ENCODE measurements at places on chromosomes 5 and 9.

DNA sequence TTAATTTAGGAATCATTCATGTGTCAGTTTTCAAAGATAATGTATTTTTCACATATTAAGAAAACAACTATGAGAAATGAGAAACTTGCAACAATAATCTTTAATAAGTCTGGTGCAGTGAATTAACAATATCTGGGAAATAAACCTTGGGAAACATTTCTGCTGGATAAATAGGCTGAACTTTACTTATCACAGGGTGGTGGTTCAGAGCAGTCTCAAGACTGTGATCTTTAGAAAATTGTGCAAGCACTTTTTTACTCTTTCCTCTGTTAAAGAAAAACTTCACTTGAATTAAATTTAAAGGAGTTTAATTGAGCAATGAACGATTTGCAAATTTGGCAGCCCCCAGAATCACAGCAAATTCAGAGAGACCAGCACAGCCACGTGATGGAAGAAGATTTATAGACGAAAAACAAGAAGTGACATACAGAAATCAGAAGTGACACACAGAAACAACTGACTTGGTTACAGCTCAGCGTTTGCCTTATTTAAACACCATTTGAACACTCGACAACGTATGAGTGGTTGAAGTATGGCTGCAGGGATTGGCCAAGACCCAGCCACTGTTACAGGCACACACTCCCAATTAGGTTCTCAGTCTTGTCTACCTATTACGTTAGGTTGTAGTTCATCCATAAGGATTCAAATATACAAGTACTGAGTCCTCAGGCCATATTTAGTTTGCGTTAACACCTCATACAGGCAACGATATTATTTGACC, 631.9 kb downstream of the SLCO4C1 start:
- DNase-seq: no peak

DNA sequence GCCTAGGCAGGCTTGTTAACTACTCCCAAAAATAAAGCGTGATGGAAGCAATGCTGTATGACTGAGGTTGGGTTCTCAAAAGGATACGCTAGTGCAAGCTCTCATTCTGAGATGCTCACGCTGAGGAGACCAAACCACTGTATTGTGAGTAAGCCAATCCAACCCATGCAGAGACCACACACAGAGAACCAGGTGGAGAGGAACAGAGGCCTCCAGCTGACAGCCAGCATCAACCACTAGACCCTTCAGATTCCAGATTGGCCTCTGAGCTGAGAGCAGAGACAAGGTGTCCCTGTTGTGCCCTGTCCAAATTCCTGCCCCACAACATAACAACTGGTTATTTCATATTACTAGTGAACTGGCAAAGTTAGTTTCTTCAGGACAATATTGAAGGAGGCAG, 4.5 kb downstream of the TSTD2 start:
- DNase-seq: no peak

DNA sequence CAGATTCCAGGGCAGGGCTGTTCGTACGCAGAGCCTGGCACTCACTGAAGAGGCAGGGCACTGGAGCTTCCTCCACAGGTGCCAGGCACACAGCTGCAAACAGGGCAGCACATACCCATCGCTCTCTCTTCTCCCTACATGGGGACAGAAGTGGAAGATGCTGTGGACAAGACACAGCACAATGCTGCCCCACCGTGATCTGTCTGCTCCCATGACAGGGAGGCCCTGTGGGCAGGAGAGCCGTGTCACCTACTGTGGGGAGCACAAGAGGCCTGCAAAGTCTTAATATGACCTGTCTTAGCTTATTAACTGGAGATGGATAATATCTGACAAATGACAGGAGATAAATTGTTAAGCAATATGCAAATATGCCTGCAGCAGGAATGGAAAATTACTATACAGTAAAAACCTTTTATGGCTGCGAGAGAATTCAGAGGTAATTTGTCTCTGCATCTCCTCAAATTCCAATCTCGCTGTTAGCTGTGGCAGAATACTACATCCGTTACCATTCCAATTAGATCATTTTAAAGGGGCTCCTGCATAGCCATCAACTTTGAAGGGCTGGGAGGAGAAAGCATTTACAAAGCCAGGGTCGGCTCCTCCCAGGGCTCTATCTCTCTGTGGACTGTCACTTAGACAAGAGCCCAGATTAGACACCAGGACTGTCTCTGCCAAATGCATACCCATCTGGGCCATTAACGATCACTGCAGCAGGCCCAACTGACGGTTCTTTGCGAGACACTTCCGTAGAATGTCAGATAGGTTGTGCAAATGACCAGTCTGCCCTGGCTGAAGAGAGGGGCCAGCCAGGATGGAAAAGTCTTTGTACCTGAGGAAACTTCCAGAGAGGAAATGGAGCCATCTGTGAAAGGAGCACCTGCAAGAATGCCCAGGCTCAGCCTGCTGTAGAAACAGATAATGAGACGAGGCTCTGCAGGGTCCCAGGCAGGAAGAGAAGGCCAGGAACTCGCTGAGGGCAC, 90.7 kb upstream of the FSTL4 start:
- DNase-seq: peak; percentile 42

GRCh38 chr9:136740069-136740468, 2.7 kb downstream of the LCN10 start:
- no peak for DNase-seq

DNA sequence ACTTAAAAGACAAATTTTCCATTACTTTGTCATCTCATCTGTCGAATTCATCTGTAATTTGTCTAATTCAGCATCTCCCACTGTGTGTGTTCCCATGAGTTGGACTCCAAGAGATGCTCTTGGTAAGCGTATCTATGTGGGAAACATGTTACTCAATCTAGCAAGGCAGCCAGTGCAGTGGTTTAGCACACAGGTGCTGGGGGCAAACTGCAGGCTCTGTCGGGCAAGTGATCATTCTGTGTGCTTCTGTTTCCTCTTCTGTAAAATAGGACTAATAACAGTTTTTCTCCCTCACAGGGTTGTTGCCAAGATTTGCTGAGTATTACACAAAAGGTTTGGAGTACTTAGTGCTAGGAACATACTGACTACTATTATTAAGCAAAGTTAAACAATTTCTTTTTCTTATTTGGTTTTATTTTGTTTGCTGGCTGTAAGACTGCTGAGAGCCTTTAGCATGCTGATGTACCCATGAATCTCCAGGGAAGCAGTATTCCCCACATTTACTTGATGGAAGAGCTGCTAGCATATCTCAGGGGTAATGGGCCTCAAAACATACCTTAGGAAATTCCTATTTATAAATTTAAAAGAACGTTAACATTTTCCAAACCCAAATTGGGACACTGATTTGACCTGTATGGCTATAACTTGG, 709 bp upstream of the GAPT start:
- DNase-seq: no peak

GRCh38 chr9:82681809-82682208, 381.1 kb downstream of the RASEF start:
- no peak for DNase-seq

DNA sequence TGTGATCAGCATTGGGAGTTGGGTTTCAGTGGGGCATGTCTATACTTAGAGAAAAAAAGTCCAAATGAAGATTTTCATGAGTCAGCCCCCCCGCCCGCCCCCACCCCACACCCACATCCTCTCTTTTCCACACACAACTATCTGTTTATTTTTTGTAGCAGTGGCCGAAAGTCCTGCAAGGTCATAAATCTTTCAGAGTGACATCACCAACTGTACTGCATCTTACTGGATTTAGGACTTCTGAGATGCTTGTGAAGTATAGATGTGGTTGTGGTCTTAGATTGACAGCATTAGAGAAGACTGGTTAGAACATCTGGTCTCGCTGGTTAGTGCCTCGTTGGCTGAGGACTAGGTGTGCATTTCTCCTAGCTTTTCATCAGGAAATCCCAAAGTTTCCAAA, 7.3 kb upstream of the ROPN1L start:
- no peak for DNase-seq

- no peak for DNase-seq
Measured at GRCh38 chr5:56659971-56660370, 155.4 kb upstream of the MAP3K1 start.

DNA sequence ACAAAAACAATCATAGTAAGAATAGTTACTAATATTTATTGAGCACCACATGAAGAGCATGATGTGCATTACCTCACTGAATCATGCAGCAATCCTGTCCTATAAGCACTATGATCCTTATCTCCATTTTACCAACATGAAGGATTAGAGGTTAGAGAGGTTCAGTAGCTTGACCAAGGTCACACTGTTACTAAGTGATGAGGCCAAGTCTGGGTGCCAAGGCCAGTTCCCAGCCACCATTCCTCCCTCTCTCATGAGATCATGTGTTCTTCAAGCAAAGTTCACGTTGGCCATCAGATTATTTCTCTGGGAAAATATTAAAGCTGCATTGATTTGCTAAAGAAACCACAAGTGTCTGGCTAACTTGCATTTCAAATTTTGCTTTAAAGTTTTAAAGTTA, 31.0 kb downstream of the PDE8B start:
- no peak for DNase-seq

DNA sequence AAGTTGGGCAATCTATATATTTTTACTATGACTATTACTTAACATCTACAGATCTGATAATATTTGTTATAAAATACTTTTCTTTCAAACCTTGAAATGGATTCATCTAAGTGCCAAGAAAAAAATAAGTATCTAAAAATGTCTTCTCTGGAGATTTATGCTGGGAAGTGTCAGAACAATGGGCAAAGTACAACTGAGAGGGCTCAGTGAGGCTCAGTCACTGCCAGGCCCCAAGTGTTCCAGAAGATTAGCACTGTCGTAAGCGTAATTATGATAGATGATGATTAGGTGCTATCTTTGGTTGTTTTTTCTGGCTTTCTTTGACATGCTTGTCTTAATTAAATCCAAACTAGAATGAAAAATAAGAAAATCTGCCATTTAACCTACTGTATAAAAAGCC, 72.2 kb upstream of the ADAMTS19 start:
- DNase-seq: no peak

DNA sequence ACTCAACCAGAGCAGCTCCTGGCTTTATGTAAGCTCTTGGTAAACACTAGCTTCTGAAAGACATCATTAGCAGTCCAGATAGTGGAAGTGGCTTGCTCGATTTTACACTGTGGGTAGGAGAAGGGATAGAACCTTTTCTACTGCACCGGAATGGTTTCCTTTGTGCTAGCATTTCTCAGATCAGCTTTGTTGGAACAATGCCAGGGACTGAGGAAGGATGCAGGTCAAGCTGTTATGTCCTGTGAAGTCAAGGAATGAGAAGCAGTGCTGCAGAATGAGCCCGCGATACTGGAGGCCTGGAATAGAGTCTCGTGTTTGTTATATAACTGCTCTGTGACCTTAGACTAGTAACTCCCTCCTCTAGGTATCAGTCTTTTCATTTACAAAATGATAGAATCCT, 233.6 kb downstream of the GABRB2 start:
- DNase-seq: no peak

DNA sequence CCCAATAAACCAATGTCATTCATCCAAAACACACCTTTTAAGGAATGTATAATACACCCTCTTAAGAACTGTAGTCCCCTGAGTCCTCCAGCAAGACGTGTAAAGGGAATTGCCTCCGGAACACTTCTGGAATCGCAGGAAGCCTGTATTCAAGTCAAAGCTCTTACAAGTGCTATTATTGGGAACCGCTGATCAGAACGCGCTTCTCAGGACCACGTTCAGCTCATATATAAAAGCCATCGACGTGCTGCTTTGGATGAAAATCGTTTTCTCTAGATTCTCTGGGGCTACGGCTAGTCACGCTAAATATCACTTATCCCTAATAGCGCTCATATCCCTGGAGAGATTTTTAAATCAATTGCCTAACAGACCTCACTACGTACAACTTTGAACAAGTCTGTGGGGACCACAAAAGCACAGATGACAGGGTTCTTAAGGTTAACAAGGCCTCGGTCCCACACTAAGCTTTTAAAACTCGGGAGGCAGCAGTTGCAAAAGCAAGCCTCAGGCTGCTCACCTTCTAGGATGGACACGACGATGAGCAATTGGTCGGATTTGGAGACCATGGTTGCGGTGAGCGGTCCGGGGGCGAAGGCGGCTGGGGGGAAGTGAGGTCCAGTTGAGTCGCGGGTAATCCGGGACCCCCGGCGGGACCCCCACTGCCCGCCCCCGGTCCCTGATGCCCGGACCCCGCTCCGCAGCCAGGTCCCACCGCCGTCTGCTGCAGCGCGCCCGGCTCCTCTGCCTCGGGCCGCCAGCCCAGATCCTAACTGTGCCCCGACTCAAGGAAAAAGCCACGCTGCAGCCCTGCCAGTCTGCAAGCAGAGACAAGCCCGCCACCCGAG, 548 bp downstream of the CEP120 start:
- peak; percentile 33 for DNase-seq

DNA sequence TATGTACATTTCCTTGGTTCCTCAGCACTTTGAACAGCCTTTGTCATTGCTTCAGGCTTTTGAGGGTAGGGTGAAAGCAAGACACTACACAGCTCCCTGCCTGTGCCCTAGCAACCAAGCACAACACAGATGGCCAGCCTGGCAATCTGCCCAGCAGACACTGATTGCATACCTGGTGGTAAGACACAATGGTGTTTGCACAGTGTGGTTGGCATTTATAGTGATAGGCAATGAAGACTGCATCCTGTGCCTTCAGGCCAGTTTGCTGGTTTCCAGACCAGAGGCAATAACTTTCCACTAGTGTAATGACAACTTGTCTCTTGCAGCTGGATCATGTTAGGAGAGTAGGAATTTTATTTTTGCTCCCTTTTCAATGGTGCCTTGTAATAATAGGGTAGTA, 144.5 kb upstream of the TNC start:
- DNase-seq: no peak

- no peak for DNase-seq
Measured at GRCh38 chr9:110821064-110821463, 152.5 kb downstream of the MUSK start.

- DNase-seq: no peak
Measured at GRCh38 chr9:17423681-17424011, 155.2 kb upstream of the SH3GL2 start.

DNA sequence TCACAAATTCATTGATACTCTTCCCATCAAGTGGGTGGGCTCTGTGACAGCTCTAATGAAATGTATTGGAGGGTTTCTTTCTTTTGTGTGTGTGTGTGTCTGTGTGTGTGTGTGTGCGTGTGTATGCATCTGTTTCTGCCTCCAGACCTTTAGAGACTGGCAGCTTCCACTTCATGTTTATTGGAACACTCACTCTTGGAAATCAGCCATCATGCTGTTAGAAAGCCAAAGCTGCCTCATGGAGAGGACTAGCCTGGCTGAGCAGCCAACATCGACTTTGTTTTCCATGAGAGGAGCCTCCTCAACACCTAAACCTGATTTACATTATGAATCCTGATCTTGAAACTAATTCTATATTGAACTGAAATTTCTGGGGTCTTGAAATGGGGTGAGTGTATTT, 128.5 kb upstream of the FAM174A start:
- DNase-seq: no peak

DNA sequence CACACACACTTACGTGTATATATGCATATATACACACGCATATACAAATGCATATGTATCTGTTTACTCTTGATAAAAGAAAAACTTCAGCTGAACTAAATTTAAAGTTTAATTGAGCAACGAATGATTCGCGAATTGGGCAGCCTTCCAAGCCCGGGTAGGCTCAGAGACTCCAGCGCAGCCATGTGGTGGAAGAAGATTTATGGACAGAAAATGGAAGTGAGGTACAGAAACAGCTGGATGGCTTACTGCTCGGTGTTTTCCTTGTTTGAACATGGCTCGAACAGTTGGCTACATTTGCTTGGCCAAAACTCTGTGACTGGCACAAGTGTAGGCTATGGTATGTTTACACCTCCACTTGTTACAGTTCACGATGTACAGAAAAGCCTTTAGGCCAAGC, 239.3 kb upstream of the PRDM9 start:
- no peak for DNase-seq

All from tibial artery (tissue), 4 donors.